Caco-2 (cell line): ENCODE measurements at places on chromosomes 7 and 10.
A peak's percentile ranks its signal among the peaks of the same experiment; 100 is the strongest.

DNA sequence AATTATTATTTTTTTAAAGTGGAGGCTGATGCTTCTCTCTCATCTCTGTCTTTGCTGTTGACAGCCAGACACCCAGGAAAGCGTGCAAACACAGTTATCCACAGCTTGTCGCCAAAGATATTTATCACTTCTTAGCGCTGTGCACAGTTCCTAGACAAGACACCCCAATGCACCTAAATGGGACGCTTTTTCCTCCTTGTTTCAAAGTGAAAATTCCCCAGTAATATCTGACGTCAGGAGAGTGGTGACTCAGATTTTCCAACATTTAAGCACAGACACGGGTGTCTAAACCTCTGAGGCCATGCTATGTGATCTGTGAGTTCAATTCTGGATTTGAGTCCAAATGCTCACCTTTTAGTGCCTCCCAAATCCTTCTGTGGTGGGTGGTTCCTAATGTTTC is 151.6 kb downstream of the EMX2 start:
- no peak for DNase-seq

DNA sequence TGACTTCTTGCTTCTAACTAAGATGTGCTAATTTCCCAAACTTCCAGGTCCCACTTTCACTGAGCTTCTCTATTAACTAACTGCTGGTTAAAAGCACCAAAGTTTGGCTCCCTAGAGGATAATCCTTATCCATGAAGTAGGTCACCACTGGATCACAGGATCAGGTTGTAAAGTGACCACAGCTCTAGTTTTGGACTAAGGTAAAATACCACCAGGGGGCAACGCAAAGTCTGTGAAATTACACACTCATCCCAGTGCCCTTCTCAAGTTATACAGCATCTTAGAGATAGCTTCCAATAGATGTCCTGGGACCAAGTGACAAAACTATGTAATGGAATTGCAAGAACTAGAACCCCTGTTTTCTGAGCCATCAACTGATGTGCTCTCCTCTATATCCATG is 116.4 kb upstream of the ASAH2 start:
- DNase-seq: peak; percentile 67

- no peak for DNase-seq
Observed at GRCh38 chr7:158094046-158094445, 493.6 kb downstream of the PTPRN2 start.

GRCh38 chr10:98414932-98415730 is at the start of gene PYROXD2:
PYROXD2 (minus strand) TSS chr10:98415182; CDS start chr10:98415135, 47 bp downstream.
- DNase-seq: peak; percentile 81

GRCh38 chr10:58514111-58514770 is 1.6 kb downstream of the BICC1 start:
- no peak for DNase-seq

DNA sequence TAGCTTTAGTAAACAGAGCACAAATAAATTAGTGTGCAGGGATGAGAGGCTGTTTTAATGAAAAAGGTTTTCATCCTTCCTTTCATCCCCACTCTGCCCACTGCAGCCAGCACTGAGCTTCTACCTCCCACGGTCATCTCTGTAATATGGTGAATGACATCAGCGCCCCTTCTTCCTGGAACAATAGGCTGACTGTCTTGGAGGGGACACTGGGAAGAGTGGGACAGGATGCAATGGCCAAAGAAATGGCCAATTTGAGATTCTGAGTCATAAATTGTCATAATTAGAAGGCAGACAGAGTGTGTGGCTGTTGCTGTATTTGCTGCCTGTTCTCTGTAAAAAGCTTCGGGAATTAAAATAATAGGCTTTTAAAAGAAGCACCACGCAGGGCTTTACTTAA is 126.7 kb upstream of the CALN1 start:
- DNase-seq: no peak

- DNase-seq: no peak
Observed at GRCh38 chr10:8137726-8138125, 83.2 kb downstream of the GATA3 start.

DNA sequence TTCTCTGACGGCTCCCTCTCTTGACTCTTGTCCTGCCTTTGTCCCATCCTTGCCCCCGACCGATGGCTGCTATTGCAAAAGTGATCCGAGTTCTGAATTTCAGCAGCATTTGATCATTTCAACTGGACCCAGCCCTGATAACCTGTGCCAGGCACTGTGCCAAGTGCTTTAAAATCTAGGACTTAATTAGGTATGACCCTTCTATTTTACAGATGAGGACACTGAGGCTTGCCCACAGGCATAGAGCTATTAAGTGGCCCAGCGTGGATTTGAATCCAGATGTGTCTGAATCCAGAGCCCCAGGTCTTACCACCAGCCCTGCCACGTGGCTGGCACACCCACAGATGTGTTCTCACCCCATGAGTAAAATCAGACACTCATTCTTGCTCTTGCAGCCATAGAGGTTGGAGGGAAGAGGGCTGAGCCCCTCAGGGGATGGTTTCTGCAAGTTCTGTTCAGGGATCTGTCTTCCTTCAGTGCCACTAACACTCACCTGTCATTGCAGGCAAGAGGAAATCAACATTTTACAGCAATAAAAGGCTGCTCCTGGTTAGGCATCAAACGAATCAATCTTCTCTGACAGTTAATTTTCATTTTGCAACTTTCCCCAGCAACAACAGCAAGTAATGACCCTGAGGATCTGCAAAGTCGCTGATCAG is 101.2 kb downstream of the GRID1 start:
- DNase-seq: no peak

GRCh38 chr10:61701055-61701705 is 38.5 kb downstream of the CABCOCO1 start:
- no peak for DNase-seq

DNA sequence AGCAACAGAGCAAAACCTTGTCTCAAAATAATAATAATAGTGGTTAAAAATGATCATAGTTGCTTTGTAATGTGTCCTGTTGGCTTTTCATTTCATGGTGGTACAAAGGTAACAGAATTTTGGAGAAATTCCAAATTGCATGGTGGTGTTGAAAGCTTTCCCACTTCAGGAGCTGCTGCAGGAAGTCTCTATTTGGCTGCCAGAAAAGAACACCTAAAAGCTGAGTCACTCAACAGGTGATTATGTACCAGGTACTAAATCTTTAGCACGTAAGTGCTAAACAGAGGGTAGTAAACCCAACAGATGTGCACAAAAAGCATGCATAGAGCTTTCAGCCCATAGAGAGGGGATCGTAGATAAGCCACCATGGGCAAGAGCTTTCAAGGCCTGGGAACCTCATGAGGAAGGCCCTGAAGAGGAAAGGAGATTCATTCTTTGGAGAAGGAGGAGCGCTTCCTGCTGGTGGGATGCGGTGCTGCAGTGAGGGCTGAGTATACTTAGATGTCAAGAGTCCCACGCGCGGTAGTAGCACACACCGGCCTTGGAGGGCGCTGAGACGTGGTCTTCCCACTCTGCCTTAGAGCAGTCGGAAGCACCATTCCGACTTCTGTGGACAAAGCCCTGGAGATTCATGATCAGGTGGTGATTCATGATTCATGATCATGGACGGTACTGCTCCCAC is 118.7 kb downstream of the RALA start:
- no peak for DNase-seq

GRCh38 chr10:33136271-33136670 is 178.2 kb upstream of the ITGB1 start:
- DNase-seq: no peak

DNA sequence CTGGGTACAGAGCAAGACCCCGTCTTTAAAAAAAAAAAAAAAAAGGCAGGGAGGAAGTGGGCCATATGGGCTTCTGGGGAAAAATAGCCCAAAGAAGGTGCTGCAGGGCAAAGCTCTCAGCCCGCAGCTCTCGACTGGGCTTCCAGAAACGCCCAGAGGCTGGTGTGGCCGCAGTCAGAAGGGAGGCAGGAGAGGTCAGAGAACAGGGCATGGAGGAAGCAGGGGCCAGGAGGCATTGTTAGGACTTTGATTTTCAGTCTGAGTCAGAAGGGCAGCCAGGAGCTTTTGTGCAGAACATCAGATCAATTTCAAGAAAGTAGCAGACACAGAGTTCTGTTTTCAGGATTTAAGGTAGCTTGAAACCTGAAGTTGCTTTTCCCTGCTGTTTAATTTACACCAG is 35.3 kb upstream of the CYTH3 start:
- DNase-seq: peak; percentile 9

GRCh38 chr10:7667262-7668141 is 736 bp upstream of the ITIH5 start:
- DNase-seq: no peak

- peak; percentile 8 for DNase-seq
Observed at GRCh38 chr7:143934526-143935325, at the start of gene OR2F2. OR2F2 (plus strand) TSS chr7:143935233; CDS start chr7:143935233, 0 bp downstream.

GRCh38 chr7:14666913-14667312 is 235.6 kb downstream of the DGKB start:
- DNase-seq: no peak

DNA sequence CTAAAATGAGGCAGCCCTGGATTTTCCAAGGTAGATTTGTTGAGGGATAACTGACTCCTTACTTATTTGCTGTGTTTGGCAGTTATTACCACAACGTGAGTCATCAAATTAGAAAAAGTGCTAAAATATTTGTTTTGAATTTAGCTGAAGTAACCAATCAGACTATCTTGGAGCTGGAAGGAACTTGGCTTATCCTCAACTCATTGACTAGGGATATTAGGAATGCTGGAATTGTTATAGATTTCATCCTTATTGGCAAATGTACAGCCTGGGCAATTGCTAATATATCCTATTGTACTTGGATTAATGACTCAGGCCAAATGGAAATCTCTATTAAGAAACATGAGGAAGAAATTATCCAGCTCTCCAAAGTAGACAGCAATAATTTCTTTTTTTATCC is 1189.0 kb upstream of the LRRN3 start:
- DNase-seq: no peak

DNA sequence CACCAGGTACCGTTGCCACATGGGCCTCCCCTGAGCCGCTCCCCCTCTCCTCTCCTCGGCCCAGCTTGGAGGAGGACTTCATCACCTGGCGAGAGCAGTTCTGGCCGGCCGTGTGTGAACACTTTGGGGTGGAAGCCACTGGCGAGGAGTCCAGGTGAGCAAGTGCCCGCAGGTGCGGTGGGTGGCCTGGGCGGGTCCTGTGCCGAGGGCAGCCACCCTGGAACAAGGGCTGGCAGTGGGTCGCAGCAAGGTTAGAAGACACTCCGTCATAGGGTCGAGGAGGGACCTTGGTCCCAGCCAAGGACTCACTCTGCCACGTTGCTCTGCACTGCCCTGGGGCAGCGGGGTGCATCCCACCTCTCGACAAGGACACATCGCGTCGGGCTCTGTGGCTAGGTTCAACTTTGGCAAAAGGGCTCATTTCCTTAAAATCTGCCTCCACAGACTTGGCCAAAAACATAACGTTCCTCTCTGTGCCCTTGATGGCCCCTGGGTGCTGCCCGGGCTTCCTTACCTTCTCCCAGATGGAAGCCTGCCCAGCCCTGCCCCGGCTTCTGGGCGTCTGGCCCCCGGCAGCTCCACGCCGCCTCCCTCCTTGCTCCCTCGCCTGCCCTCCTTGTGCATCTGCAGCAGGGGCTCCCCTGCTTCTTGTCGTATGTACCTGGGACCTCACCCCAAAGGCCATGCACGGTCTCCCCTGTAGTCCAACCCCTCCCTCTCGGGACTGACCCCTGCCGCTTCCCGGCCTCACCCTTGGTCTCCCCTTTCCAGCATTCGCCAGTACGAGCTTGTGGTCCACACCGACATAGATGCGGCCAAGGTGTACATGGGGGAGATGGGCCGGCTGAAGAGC is 12.7 kb downstream of the TMEM120A start:
- DNase-seq: no peak

GRCh38 chr7:82517050-82517449 is 73.5 kb upstream of the CACNA2D1 start:
- no peak for DNase-seq

DNA sequence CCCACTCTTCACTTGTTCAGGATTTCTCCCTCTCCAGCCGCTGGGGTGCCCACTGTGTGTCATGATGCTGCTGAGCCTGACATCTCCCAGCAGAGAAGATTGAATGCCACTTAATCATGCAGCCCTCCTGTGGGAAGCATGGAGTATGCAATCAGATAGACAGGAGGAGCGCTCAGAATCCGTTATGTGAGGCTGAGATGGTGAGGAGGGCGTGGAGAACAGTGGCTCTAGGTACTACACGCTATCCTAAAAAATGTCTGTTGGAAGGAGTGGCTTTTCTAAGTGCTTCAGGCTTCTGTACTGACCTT is 334.3 kb downstream of the LRMDA start:
- DNase-seq: no peak

DNA sequence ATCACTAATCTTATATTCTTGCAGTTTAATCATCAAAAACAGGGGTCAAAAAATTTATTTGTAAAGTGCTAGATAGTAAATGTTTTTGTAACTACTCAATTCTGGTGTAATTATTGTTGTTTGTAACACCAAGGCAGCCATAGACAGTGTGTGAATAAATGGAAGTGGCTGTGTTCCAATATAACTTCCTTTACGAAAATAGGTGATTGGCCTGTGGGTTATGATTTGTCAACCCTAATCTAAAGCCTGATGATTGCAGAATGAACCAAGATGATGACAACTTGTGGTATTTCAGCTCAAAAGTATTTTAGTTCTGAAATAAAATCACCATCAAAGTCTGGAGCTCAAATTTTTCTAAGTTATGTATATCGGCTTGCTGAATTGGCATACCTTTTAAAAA is 34.4 kb upstream of the ETV1 start:
- no peak for DNase-seq

GRCh38 chr10:8137272-8137681 is 82.8 kb downstream of the GATA3 start:
- no peak for DNase-seq

GRCh38 chr7:107043921-107044346 is 571 bp upstream of the PRKAR2B start:
- no peak for DNase-seq

DNA sequence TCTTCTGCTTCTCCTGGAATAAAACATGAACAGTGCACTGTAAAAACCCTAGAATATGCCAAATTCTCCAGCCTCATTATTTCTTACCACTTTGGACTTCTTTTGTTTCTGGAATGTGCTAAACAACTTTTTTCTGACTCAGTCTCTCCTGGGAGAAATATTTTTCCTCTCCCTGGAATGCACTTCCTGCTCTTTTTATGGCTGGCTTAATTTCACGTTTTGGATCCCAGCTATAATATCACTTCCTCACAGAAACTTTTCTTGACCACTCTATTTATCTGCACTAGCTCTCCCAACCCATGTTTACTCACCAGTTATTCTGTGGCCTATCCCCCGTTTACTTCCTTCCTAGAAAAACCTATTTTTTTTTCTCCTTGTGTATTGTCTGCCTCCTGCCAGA is 26.7 kb downstream of the ABCB5 start:
- DNase-seq: no peak

GRCh38 chr10:58615237-58615935 is 102.7 kb downstream of the BICC1 start:
- no peak for DNase-seq

GRCh38 chr7:47351233-47352154 is 230.4 kb downstream of the TNS3 start:
- no peak for DNase-seq

GRCh38 chr7:97835296-97836138 is 36.7 kb downstream of the ASNS start:
- peak; percentile 62 for DNase-seq
